ENCODE measurements at places on chromosomes 7 and 10.

DNA sequence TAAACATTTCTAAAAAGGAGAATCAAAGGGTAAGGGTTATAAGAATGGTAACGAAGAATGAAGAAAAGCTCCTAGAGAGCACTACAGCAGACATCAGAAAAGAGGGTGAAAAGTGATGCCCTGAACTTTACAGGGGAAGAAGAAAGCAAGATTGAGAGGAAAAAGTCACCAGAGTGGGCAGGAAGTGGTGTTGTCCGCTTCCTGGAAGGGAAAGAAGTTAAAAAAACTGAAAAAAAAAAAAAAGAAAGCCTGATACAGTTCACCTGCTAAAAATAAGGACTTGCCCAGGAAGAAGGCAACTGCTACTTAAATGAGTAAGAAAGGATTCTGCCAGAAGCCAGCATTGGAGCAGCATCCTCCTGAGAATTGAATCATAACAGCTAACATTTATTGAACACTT, 330.1 kb upstream of the PHF14 start:
- no peak for DNase-seq

DNA sequence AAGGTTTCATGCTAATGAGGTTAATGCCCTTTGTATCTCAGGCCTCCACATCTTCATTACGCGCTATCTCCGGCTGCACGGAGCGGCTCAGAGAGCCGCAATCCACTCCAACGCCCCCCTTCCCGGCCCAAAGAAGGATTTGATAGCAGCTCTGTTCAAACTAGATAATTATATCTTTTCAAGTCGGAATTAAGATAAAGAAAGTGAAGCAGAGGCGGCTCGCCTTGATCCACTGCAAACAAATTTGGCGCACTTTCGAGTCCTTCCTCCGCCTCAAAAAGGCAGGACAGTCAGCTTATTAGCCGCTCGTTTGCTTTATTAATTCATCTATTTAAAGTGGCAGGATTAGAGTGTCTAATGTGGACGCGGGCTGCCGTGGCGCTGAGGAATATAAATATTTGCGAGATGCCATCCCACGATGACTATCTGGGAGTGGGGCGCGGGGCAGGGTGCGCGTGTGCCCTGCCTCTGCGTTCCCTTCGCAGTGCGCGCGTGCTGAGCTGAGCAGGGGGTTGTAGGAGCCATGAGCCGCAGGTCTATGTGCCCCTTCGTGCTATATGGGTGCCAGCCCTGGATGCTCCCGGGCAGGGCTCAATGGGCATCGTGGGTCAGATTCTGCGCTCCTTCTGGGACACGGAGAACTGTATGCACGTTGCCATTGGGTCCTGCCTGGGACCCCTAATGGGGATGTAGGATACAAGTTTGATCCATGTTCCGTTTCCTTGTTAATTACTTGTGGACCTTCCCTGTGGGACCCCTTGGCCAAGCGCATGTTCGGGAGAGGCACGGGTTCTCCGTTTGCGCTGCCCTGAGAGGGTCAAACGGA, 9.0 kb downstream of the EMX2 start:
- DNase-seq: no peak

GRCh38 chr7:2670171-2670570, 17.8 kb upstream of the AMZ1 start:
- DNase-seq: no peak

GRCh38 chr10:97944772-97945171, 85.6 kb downstream of the CRTAC1 start:
- DNase-seq: no peak

DNA sequence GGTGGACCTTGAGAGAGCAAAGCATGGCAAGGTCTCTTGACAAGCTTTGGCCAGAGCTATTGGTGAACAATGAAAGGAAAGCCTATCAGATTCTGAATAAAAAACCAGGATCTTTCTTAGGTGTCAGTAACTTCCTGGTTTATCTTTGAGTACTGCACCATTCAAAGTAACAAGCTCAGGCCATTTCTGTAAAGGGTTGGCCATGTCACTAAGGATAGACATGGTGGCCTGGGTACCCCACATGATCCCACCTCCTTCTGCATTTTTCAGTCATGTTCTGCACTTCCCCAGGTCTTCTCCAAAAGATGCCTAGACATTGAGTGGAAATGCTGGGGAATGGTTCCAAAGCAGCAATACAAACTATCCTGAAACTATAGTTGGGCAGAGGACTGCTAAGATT, 242.0 kb downstream of the ARHGAP12 start:
- DNase-seq: no peak

DNA sequence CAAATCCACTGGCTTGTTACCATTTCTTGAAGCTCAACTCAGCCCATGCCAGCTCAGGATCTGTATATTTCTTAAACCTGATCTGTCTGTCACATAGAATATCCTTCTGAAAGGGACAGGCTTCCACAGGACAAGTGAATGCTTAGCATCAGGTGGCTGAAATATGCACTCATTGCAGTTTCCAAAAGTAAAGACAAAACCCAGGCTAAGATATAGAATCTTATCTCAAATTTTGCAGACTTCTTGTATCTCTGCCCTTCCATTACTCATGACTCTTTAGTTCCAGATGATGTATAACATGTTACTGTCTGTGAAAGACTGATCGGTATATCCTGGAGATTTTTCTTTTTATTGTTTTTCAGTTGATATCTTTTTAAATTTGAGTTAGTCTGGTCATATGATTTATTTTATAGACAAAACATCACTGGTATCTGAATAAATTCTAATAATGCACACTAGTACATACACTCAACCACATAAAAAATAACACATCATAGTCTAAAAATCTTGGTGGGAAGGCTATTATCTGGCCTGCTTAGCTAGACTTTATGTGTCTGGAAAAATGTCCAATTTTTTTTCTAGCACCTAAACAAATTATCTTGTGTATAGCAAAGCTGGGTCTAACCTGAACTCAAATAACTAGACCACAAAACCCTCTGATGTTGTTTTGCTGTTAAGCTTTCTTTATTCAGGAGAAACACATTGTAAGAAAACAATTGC, 182.6 kb downstream of the ADAM12 start:
- no peak for DNase-seq

DNA sequence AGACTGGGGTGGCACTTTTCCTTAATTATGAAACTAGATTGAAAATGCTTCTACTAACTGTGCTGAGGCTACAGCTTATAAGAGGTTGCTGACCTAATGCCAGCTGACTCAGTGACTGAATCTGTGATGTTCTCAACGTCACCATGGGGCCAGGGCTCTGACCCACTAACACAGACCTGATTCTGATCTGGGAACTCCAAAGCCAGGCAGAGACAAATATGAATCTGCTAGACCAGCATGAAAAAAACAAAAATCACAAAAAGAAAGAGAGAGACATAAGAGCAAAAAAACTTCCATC, 16.1 kb downstream of the USP6NL start:
- no peak for DNase-seq

DNA sequence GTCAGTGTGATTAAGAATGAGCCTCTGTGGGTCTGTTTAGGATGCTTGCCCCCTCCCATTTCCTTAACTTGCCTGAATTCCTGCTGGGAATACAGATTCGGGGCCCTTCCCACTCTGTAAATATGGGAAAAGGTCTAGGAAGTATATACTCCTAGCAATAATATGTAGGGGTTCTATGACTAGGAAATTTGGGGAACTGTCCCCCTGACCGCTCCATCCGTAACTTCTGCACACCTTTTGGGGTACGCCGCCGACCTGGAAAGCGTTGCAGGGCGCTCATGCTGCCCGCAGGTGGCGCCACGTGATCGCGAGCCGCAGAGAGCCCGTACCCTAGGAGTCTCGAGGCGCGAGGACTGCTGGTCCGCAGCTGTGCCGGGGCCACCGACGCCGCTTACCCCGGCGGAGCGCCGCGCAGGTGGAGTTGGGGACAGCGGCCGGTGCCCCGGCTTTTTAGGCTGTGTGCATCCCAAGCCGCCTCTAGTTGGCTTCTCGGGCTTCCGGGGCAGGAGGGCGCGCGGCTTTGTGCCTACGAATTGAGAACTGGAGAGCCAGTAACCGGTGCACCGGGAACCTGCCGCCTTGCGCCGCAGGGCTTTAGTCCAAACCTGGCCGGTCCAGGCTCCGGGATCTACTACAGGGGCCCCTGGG, 656 bp upstream of the CNNM2 start:
- DNase-seq: peak; percentile 90

DNA sequence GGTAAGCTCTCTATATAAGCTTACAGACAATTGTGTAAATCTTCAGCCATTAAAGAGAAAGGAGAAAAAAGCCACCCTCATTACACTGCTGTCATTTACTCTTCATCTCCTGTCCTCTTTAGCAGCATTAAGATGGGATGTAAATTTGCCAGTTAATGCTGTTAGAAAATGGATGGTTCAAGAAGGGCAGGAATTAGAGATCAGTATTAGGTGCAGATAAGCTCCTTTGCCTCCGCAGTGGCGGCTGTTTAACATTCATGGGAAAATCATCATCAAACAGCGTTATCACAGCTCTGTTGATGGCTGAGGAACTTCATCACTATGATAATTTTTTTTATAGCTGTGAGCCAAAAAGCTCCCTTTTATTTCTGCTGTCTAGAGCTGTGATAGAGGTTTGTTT, 61.8 kb upstream of the FAM204A start:
- DNase-seq: no peak

DNA sequence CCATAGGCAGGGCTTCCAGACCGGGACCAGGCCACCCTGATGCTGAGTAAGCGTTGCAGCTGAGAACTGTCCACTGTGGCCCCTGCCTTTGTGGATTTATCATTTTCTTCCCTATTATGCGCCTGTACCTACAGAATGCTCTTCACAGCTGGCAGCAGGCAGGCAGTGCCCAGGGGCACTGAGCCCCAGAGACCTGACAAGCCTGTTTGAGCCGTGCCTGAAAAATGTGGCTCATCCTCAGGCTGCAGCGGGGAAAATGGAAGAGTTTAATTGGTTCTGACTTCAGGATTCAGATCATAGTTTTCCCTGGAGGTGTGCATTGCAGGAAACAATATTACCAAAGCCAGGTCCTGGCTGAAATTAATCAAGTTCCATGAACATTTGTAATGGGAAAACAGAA, 200.2 kb downstream of the ZNF438 start:
- DNase-seq: peak; percentile 69

DNA sequence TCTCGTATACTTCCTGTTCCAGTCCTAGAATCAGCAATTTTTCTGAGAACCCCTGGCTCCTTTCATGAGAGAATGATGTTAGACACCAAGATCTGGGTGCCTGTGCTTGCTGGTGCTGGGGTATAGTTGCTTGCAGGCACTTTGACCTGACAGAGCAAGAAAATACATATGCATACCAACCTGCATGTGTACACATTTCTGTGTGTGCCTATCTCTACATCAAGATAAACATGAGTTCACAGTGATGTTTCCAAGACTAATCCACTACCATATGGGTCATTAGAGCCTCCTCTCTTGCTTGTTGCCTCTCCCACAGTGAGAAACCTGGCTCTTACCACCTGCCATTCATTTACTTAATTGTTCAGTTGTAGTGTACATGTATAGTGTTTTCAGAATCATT, 229.1 kb upstream of the IGFBP3 start:
- no peak for DNase-seq

- no peak for DNase-seq
These were observed 14.1 kb downstream of the ESYT2 start for GRCh38 chr7:158815083-158815799.

DNA sequence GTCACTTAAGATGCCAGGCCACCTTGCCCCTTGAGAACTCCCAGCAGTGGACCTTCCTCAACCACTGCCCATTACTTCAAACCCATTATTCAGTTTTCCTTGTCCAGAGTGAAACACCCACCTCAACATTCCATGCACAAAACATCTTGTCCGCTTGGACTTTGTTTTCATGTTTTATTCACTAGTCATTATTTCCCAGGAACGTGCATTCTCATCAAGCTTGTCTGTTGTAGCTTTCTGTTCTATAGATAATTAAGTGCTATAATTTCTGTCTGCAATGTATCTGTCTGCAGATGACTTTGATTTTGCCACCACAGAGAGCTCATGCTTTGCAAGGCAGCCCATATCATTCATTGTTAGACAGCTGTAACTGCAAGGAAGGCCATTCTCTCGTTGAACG, 117.4 kb downstream of the RAB18 start:
- DNase-seq: no peak

DNA sequence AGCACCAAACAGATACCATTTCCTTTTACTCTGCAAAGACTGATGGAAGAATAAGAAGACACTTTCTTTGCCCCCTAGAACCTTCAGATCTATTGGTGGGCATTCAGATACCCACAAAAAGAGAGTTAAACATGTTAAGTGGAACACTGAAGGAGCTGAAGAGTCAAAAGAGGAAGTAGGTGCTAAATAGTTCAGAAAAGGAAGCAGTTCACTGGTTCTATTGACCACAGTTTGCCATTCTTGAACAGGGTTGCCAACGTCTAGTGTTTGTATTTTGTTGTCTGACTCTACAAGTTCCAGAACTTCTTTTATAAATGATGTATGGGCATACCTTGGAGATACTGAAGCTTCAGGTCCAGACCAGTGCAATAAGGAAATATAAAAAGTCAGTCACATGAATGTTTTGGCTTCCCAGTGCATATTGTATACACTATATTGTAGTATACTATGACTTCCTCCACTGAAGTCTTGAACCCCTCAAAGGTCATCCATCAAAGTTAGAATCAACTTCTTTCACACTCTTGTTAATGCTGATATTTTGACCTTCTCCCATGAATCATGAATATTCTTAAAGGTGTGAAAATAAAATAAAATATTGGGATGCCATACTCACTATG, 47.5 kb upstream of the AGR3 start:
- no peak for DNase-seq

DNA sequence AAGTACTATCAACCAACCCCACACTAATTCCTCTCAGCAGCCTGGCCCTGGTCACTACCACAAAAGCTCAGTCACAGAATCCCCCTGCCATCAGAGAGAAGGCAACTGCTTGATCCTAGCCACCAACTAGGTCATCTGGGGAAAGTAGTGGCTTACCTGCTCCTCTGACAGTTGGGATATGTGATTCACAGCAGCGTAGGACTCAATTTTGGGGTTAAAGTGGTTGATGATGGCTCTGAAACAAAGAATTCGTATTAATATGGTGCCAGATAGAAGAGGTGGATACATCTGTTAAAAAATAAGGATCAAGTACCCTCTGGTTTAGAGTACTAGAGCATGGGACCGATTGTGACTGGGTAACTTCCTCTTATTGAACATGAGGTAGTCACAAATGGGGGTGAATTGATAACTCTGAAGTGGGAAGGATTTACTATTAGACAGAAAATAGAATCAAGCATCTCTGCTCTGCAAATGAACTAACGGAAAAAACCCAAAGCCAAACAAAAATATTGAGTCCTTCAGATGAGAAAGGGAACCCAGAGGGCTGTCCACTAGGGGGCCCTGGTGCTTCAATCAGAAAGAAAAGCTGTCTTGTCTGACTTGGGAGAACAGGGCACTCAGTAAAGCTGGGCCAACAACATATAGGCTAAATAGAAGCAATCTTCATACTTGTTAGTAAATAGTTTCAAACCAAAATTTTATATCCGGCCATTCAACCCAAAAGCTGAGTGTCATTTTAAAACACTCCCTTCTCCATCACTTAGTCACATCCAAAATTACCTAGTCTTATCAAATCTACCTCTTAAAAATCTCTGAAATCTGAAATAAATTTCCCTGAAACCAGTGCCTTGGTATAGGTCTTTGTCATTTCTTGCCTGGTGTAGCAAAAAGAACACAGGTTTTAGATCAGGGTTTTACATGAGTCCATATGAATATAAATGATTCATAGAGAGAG, 45.9 kb upstream of the KCNIP2 start:
- peak; percentile 75 for DNase-seq

GRCh38 chr10:30589441-30589840, 40.1 kb downstream of the LYZL2 start:
- DNase-seq: no peak

All from T47D (cell line).